ENCODE measurements at places on chromosomes 2 and 18.

- no peak for DNase-seq
These were observed 87.8 kb upstream of the RBMS1 start for GRCh38 chr2:160581448-160581847.

- DNase-seq = peak; percentile 92
These were observed 109.1 kb downstream of the PLEKHA3 start for GRCh38 chr2:178589335-178589734.

- DNase-seq = no peak
These were observed 12.5 kb upstream of the TANC1 start for GRCh38 chr2:158955842-158956365.

DNA sequence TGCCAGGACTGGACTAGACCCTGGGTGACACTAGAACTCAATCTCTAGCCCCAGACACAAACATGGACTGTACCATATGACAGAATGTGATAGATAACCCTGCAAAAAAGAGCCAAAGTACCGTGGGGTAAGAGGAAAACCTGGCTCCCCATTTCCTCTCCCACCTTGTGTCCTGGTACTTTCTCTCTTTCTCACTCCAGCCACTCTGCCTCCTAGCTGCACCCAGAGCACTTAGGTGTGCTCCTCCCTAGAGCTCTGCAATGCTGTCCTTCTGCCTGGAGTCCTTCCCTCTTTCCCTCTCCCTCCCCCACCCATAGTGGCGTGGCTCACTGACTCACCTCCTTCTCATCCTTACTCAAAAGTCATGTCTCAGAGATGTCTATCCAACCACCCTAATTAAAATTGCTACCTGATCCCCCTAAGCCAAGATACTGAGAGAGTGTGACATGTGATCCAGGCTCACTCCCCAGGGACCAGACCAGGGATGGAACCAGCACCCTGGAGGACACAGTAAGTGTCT, 171.3 kb downstream of the LOXHD1 start:
- DNase-seq = no peak

DNA sequence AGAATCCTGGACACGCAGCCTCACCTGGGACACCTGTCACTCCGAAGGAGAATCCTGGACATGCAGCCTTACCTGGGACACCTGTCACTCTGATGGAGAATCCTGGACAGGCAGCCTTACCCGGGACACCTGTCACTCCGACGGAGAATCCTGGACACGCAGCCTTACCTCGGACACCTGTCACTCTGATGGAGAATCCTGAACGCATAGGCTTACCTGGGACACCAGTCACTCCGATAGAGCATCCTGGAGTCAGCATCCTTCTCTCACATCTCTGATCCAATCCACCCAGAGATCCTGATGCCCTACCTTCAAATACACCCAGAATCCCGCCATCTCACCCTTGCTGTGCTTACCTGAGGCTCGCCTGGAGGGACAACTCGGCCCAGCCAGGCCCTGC, 154.9 kb downstream of the NDUFA10 start:
- DNase-seq = no peak

GRCh38 chr2:131367352-131367751, 3.4 kb upstream of the RAB6D start:
- DNase-seq = no peak

DNA sequence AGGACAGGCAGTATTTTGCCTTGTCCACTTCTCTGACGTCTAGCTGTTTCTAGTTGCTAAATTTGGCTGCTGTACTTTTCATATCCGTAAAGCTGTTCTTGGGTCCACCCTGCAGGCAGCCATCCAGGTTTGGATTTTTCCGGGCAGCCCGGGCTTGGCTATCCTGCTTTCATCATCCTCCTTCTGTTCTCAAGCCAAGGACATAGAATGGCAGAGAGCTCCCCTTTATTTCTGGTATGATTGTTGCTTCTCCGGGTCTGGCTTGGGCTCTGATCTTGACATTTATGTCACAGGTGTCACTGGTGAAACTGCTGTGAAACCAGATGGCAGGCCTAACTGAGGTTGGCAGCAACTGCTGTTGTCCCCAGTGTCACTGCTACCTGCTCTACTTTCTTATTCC, 35.5 kb downstream of the SCN2A start:
- DNase-seq = no peak

- no peak for DNase-seq
These were observed 18.3 kb upstream of the TNS1 start for GRCh38 chr2:218020966-218021535.

DNA sequence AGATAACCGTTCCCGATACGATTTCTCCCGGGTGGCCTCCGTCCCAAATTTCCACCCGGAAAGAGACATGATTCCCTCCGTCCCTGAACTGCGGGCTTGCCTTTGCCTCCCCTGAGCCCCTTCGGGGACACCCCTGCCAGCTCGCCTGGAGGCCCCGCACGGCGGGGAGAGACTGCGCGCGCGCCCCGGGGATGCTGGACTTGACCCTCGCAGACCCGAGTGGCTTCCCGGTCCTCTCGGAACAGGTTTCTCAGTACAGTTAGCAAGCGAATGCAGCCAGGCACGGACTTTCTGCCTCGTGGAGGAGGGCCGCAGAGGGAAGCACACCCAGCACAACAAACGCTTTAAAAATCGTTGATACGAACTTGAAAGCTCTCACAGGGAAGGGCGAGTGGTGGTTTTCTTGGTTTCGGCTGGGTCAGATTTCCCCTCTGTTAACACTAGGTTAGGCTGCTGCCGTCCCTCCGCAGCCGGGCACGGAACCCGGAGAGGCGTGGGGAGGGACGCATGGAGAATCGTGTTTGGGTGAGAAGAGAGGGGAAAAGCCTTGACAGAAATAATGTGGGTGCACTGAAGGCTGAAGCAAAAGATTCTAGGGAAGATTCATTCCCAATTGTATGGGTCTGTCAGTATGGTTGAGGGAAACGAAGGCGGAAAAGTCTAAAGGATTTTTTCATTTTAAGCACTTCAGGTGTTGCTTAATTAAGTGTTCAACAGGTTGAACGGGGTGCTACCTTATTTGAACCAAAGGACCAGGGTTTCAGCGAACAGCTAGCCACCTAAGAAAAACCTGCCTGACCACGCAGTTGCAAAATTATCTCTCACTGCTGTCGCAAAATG, 916 bp downstream of the TNFRSF11A start:
- DNase-seq = no peak

- no peak for DNase-seq
These were observed 32.8 kb downstream of the COBLL1 start for GRCh38 chr2:164808776-164809175.

DNA sequence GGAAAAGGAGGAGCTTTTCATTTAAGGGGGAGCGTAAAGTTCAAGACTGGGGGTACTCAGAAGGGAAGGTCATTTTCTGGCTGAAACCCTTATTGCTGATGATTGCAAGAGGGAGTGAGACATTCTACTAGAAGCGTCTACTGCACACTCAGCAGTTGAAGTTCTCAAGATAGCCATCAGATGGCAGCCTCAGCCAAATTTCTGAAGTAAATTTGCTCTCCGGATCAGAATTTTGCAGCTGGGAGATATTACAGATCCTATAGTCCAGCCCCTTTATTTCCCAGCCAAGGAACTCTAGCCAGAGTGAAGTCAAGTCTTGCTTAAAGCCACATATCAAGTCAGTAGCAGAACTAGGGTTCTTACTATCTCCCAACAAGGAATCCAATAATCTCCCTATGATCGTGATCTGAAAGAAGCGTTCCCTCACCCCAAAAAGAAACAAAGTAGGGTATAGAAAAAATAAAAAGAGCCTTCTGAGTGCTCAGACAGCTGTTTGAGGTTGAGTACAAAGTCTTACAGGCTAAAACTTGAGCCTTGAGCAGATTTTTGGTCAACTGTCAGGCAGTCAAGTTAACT, 24.0 kb downstream of the RAX start:
- peak; percentile 20 for DNase-seq

- DNase-seq = peak; percentile 79
These were observed at the start of gene GREB1 for GRCh38 chr2:11533278-11534070. Gene GREB1 (plus strand): TSS chr2:11534045. CDS start chr2:11556615, 22,570 bp downstream.

- DNase-seq = no peak
These were observed 172.3 kb downstream of the ICOS start for GRCh38 chr2:204108781-204109295.

DNA sequence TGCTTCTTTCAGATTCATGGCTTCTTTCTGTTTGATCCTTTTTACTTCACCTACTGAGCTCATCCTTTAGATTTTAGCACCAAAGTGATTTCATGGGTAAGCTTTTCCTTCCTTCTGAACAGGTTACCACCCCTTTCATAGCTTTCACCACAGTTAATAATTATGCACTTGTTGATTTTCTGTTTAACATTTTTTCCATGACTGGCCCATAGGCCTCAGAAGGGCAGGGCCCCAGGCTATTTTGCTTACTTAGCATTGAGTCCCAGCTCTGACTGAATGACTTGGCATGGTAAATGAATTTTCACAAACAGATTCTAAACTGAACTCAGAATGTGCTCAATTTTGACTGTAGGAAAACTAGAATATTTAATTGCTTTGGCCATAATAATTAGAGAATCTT, 177.0 kb downstream of the GCA start:
- DNase-seq = no peak

DNA sequence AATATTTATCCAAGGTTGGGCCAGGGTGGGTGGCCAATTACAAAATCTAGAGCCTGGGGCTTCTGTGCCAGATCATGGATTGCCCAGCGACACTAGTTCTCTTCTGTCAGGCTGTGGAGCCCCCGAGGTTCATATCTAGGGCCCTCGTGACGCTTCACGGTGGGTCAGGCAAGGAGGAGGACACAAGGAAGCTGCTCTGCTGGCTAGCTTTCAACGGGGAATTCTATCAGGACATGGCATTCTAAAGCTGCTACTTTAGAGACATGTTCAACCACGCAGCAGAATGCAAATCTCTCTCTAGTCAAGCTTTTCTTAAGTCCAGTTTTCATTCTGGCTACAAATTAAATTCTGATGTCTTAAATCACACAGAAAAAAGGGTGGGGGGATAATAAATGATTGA, 180.2 kb downstream of the THADA start:
- DNase-seq = no peak

DNA sequence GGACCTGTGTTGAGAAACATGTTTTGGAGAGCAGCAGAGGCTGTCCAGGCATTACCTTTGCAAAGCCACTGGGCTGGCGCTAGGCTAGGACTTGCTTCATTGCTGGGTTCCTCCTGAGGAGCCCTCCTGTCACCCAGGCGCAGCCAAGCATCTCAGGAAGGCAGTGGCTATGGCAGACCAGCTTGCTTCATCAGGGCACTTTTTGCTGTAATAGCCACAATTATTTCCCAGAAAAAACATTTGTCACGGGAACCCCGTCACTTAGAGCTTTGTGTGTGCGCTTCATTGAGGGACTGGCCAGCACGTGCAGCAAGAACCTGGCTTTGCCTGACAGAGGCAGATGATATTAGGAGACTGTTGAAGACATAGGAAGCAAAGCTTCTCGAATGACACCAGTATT, 36.4 kb downstream of the SLC20A1 start:
- DNase-seq = peak; percentile 78

GRCh38 chr2:144596073-144596871, 76.4 kb upstream of the ZEB2 start:
- peak; percentile 30 for DNase-seq

DNA sequence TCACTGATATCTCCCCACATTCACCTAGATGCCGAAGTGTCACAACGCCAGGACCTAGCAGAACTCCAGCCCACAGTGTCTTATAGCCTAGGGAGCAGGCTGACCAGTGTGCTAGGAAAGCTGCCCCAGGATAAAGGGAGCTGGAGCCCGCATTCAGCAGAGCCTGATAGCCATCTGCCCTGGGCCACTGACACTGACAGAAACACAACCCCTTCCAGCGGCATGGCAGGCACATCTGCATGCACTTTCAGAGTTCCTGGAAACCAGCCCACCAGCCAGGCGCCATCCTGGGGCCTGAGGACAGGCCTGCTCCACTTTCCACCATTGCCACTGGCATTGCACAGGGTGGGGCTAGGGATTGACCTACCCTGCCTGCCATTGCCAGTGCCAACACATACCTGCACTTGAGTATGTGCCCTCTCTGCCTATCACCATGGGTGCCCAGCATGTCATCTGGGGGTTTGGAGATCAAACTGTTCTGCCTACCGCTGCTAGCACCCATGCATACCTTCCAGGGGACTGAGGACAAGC, 290.1 kb upstream of the KLHL14 start:
- DNase-seq = no peak

- no peak for DNase-seq
These were observed 45.3 kb upstream of the SPAG16 start for GRCh38 chr2:213238753-213239495.

DNA sequence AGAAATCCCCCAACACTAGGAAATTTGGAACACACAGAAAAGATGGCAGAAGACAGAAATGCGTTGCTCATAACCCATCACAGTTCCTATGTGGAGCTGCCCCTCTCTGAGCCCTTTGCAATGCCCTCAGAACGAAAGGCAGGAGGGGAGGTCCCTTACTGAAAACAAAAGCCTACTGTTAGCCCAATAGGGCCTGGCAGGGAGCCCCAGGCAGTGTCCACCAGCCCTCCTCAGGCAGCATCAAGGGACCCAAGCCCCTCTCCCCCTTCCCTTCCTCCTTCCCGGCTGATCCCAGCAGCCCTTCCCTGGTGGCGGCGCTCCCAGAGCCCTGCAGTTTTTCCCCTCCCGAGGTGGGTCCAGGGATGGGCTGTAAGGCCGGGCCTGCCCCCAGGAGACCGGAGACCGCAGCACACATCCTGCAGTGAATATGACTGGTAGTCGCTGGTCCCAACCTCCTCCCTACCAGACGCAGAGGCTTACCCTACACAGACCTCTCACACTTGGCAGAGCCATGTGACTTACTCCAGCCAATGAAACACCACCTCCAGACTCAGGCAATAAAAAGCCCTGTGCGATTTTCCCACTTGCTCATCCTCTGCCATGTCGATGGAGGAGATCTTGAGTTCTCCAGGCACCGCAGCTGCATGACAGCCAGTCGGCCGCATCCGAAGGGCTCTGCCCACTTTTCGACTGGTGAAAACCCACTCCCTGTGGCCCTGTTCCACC, 19.4 kb upstream of the DUSP2 start:
- DNase-seq = no peak

DNA sequence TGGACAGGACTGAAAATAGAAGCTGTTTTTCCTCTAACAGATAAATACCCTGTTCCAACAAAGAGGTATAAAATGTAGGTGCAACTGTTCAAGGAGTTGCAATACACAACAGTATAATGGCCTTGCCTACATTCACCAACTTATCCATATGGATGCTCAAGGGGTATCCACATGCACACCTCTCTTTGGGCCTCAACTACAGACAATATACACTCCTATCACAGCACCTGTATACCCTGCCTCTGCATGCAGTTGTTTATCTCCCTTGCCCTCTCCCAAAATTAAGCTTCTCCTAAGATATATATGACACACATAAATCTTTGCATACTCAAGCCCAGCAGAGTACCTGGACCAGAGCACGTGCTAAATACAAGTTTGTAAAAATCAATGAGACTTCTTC, 37.3 kb downstream of the DARS1 start:
- no peak for DNase-seq

DNA sequence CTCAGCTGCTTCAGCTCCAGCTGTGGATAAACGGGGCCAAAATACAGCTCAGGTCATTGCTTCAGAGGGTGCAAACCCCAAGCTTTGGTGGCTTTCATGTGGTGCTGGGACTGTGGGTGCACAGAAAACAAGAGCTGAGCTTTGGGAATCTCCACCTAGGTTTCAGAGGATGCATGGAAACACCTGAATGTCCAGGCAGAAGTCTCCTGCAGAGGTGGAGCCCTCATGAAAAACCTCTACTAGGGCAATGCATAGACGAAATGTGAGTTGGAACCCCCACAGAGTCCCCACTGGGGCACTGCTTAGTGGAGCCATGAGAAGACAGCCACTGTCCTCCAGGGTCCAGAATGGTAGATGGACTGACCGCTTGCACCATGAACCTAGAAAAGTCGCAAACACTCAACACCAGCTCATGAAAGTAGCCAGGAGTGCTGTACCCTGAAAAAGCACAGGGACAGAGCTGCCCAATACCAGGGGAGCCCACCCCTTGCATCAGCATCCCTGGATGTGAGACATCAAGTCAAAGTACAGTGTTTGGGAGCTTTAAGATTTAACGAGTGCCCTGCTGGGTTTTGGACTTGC, 147.9 kb upstream of the SOX11 start:
- no peak for DNase-seq
